ENCODE measurements at places on chromosomes 6 and 20.

- DNase-seq, result no peak
Measured at GRCh38 chr6:19839237-19839546, 2.0 kb downstream of the ID4 start.

DNA sequence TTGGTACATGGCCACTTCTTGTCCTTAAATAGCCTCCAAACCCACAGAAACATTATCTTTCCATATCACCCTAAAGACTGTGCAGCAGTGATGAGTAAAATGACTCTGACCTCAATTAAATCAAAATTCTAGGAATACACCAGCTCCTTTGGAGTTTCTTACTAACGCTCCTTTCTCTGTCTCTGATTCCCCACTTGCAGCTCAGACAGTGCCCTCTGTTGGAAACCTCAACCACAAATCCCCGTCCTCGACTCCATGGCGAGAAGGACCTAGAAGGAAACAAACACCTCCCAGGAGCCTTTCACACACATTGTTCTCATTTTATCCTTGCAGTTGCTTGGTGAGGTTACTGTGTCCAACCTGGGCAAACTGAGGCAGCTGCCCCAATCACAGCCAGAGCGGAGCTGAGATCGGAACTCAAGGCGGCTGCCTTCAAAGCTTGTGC lies 17.7 kb upstream of the PARD6B start:
- no peak for DNase-seq

DNA sequence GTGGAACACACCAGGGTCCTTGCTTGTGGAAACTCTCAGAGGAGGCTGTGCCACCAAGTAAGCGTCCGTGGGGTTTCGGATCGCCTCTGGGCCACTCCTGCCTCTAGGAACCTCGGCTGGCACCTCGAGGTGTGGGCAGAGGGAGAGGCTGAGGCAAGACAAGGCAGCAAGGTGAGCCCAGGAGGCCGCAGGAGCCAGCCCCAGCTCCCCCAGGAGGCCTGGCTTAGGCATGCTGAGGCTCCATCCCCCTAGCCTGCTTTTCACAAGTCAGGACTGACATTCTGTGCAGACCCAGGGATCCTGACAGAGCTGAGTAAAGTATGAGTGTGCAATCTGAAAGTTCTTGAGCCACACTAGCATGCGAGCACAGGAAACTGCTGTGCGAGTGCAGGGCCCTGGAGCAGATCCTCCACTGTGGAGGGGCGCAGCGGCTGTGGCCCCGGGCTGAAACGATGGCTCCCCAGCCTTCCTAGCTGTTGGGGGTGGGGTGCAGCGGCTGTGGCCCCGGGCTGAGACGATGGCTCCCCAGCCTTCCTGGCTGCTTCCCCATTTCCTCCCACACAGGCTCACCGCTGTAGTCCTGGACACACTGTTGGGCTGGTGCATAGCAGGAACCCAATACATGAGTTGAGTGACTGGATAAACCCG lies 75.2 kb upstream of the CD93 start:
- no peak for DNase-seq

DNA sequence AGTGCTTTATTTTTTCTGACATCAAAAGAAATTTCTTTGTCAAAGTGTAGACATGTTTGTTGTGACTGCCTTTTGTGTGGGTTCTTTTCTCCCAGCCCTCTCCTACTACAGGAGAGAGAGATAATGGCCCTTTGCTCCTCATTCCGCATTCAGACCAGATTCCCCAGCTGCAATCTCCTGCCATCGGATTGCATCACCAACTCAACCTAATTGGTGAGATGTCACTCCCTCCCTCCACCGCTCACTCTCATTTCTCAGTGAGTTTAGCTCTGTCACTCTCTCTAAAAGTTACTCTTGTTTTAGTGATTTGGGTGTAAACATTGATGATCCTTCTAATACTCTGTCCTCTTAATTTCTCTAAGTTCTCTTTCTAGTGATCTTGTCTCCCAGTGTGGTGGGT lies 22.7 kb downstream of the UTRN start:
- DNase-seq, result no peak

- no peak for DNase-seq
Measured at GRCh38 chr20:2135013-2135412, 33.4 kb downstream of the STK35 start.

GRCh38 chr20:44384423-44385027 lies 29.0 kb downstream of the HNF4A start:
- DNase-seq, result no peak

DNA sequence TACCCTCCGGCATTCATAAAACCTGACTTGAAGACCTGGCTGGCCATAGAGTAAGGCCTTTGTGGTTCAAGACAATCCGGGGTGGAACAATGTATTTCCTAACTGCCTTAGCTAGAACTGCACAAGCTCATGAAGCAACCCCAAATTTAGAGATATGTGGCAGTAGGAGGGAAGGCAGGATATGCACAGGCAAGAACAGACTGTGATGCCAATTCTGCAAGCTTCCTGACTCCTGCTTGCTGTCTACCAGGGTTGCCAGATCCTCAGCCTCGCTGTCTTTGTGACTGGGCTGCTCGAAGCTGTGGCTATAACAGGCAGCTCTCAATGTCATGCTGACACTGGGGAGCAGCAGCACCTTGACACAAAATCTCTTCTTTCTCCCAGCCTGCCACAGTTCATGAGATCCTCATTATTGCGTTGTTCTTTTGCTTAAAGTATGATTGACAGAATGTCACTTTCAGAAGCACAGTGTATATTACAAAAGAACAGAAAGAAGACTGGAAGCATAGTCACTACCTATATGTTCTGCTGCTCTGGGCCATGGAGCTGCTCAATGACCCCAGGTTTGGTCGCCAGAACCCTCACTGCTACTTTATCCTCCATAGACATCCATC lies 18.3 kb upstream of the SHLD1 start:
- DNase-seq, result no peak

GRCh38 chr20:12695937-12696336 lies 312.8 kb upstream of the SPTLC3 start:
- DNase-seq, result no peak

DNA sequence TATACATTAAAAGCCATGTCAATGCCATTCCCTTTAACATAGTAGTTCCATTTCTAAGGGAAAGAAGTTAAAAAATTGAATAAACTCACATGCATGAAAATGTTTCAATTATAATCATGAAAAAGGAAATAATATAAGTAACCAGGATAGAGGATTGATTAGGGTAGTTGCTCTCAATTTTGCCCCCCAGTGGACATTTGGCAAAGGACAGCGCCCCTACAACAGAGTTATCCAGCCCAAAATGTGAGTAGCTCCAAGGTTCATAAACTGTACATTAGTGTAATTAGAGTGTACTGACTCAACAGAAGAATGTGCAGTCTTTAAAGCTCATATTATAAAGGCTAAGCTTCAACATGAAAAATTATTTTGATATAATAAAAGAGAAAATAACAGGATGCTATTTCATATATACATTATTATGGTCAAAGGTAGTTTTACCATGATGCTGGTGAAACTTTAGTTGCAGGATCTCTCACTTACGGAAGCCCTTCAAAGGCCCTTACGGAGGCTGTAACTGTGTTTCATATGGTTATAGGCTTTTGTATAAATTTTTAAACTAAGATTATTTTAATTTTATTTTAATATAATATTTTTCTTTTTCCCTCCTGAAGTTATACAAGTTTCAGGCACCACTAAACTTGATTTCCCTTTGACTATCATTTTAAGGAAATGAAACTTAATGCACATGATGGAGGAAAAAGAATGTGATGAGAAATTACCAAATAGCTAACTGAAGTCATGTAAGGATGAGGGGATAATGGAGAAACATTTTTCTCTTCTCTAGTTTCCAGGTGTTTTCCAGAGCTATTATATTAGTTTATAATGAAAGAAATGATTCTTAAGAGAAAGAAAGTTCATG lies 403.6 kb downstream of the PLCB1 start:
- no peak for DNase-seq

- no peak for DNase-seq
Measured at GRCh38 chr6:156313037-156313436, 464.1 kb upstream of the ARID1B start.

GRCh38 chr6:33208091-33208967 lies at the start of gene RING1:
RING1 (plus strand) TSS chr6:33208500; CDS start chr6:33208823, 323 bp downstream.
- no peak for DNase-seq

DNA sequence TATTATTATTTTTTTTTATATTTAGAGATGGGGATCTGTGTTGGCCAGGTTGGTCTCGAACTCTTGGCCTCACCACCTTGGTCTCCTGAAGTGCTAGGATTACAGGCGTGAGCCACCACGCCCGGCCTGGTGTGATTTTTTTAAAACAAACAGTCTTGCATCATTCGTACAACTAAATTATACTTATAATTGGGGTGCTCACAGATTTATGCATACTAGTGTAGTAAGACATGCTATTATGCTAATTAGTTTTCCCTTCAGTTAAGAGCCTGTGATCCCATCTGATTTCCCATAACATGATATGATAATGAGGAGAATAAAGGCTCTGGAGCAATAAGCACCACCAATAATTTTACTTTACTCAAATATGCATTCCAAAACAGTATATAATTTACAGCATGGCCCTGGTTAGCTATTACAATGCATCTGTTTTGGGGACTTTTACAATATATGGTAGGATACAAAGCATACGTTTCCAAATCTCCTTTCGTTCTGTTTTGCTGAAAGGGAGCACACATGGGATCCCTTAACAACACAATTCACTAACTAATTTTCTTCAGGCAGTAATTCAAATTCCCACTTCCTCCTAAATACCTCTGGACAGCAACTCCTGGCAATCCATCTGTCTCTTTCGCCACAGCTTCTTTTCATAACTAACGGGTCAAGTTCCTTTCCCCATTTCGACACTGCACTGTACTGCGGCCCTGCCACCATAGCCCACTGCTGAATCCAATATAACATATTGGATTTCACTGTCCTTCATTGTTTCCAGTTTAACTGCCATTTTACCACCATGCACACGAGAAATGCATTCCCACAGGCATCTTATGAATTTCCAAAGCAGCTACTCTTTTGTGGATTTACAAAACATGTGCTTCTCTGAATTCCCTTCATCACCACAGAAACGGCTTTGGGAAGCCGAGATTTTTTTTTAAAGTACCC lies 1.7 kb downstream of the NUDT3 start:
- DNase-seq, result no peak

DNA sequence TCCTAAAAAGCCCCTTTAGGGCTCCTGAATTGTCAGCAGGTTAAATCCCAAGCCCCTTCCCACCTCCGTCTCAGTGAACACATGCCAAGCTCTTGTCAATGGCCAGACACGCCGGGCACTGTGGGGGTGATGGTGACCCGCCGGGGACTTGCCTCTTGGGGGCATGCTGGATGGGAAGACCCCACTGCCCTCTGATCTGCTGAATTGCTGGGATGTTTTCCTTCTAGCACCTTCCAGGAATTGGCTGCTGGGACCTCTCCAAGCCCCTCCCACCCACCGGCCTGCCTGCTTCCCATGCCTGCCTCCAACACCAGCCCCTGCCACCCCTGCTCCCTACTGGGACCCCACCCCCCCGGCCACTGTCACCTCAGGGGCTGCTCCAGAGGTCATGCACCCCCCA lies 345.9 kb downstream of the CDH4 start:
- DNase-seq, result no peak

GRCh38 chr6:169962604-169963469 lies 211.4 kb downstream of the ERMARD start:
- no peak for DNase-seq

DNA sequence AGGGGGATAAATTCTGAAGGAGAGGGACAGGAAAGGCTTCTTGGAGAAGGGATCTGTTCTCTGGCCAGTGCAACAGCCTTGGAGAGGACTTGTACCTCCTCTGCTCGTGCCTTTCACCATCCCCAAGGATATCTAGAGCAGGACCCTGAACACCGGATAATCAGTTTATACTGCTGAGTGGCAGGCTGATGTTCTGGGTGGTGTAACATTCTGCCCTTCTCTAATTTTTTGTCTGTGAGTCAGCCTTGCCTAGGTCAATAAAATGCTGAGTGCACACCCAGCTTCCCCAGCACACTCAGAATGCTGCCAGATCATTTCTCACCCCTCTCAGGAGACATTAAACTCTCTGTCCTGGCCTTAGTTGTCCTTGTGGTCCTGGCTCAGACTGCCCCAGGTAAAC lies at the start of gene DEFB115:
Gene DEFB115, plus strand, starts transcription at position 301 of the 400 bp plus-strand sequence. Its CDS starts 0 bp downstream, at position 301.
- DNase-seq, result no peak

DNA sequence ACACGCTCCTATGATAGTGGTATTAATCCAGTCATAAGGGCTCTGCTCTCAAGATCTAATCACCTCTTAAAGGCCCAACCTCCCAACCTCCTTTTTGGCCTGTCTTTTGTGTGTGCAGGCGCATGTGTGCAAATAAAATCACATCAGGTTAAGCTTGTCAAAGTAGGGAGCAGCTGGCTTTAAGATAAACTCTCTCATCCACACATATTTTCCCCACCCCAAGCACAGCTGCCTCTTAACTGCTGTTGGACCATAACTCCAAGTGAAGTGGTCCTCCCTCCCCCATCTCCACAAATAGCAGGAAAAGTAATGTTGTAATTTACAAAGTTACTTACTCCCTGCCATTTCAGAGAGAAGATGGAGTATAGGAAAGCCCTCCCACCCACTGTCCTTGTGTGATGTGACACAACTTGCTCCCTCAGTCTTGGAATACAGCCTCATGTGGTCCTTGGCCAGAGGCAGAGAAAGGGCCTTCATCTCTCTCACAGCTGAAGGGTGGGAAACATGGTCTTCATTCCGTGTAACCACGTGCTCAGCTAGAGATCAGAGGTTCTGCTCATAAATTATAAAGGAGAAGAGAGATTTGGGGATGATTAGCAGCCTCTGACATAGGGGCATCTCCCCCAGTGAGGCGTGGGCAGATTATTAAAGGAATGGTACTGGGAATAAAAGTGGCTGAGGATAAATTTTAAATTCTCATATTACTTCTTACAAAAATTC lies 74.8 kb upstream of the TPD52L1 start:
- no peak for DNase-seq

DNA sequence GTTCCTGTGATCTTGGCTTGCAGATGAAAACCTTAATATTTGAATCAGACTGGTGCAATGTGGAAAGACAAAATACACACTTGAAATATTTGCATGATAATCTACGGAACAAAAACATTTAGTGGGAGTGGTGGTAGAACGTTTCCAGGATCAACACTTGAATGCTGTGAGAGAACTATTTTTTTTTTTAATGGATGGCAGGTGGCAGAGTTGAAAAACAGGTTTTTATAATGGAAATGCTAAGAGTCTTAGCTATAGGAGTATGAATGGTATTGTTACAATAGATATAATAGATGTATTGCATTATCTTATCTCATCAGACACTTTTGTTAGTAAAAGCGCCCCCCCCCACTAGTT lies 49.2 kb downstream of the CDKAL1 start:
- no peak for DNase-seq

DNA sequence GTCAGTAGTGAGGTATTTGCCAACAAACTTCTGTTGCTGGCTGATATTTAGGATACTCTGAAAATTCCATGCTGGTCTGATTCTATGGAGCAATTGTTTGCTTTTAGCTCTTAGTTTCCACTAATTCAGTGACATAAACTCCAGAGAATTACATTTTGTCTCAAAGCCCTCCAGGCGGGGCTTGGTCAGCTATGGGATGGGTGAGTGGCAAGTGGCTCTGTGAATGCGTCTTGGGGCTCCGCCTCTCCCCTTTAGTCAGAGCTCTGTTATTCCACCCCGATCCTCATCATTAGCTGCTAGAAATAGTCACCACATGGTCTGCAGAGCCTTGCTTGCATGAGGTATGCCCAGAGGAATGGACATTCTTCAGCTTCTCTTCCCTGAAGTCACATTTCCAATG lies 540.6 kb downstream of the QKI start:
- no peak for DNase-seq

Data from epithelial cell of prostate (primary cell).